Forelimb muscle (tissue), 1 donor: ENCODE measurements at places on chromosomes 7 and 10. TPM values are rescaled to one million over a fixed set of nuclear protein-coding genes. Genes with fewer than 3 reads are reported as not detected.

DNA sequence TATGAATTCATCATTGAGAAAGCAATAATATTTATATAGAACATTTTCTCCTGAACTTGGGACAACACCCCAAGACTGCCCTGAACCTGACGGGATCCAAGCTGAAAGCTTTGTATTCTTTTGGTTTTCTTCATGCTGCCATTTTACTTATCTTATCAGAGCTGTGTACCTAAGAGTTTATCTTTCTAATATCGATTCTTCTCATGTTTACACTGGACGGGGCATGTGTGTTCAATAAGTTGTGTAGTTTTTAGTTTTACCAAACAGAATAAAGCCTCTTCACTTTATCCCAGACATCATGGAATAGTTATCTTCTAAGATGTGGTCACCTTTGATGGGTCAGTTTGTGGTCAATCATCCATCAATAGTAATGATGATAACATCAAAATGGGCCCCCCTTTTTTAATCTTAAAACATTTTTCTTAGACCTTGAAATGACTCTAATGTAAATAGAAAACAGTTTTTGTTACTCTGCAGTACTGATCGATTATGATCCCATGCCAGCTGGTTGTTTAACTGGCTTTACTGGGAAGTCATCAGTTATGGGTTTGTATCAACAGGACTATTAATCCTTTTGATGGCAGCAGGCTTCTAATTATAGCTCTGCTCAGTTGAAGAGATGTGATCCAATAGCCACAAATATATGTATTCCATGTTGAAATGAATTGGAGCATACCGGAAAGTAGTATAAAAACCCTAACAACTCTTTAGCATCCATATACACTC, 446.1 kb downstream of the KCNMA1 start:
- no peak for DNase-seq

DNA sequence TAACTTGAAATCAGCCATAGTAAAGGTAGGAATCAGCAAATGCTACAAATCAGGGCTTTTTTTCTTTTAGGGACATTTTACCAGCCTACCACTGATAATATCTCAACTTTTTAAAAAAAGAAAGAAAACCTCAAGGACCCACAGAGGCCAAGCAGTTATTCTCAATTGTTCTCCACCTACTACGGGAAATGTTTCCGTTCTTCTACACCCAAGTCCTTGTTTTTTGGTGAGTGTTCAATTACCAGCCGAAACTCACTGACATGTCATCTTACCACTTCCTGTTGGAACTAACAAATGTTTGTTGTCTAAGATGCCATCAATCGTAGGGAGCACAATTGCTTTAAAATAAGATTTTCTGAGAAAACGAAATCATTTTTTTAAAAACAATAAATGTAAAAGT, 50.2 kb upstream of the CDK1 start:
- no peak for DNase-seq

DNA sequence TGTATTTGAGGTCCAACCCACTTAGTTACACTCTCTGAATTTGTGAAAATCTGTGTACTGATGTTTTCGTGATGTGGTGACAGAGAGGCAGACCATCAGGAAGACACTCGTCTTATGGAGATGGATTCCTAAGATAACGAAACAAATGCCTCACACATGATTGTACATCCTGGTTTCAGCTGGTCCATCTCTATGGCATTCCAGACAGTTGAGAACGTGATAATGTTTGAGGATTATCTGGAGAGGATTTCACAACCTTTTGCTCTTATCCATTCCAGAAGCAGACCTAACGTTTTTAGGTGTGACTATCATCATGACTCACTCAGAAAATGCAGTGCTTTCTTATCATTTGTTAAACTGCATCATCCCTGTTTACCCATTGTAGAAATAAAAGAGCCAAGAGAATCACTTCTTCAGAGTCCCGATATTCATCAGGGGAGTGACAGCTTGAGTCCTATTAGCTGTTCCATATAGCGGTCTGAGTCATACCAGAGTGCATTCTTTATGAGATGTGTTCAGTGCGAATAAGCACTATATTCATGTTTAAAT, 74.5 kb downstream of the BMPER start:
- no peak for DNase-seq

SYNPO2L gene
- polyA plus RNA-seq, result 260 TPM

CLEC2L gene
- polyA plus RNA-seq, result 2.5 TPM

SOSTDC1 gene
- polyA plus RNA-seq, result 10.2 TPM

SLC18A3 gene
- polyA plus RNA-seq, result not detected
